ENCODE measurements at places on chromosomes 11 and 22.
A peak's percentile ranks its signal among the peaks of the same experiment; 100 is the strongest.

GRCh38 chr22:17853073-17853472 is 78.8 kb upstream of the BID start:
- no peak for DNase-seq

GRCh38 chr11:120523196-120523595 is 11.6 kb downstream of the GRIK4 start:
- DNase-seq = no peak

GRCh38 chr11:92159931-92160330 is 64.7 kb upstream of the FAT3 start:
- DNase-seq = no peak

DNA sequence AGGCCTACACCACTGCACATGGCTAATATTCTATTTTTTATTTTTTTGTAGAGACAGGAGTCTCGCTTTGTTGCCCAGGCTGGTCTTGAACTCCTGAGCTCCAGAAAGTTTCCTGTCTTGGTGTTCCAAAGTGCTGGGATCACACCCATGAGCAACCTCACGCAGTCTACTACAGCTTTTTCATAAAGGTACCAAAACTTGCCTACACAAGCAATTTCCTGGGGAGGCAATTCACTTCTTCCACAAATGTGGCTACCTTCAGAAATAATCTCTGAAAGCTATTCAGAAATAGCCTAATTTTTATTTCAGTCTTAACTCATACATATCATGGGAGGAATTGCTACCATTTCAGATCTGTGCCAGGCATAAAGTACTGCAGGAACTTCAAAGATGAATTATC is 11.4 kb downstream of the SLC35F2 start:
- no peak for DNase-seq

- DNase-seq = no peak
Measured at GRCh38 chr11:46696212-46696558, 4.2 kb downstream of the ARHGAP1 start.

DNA sequence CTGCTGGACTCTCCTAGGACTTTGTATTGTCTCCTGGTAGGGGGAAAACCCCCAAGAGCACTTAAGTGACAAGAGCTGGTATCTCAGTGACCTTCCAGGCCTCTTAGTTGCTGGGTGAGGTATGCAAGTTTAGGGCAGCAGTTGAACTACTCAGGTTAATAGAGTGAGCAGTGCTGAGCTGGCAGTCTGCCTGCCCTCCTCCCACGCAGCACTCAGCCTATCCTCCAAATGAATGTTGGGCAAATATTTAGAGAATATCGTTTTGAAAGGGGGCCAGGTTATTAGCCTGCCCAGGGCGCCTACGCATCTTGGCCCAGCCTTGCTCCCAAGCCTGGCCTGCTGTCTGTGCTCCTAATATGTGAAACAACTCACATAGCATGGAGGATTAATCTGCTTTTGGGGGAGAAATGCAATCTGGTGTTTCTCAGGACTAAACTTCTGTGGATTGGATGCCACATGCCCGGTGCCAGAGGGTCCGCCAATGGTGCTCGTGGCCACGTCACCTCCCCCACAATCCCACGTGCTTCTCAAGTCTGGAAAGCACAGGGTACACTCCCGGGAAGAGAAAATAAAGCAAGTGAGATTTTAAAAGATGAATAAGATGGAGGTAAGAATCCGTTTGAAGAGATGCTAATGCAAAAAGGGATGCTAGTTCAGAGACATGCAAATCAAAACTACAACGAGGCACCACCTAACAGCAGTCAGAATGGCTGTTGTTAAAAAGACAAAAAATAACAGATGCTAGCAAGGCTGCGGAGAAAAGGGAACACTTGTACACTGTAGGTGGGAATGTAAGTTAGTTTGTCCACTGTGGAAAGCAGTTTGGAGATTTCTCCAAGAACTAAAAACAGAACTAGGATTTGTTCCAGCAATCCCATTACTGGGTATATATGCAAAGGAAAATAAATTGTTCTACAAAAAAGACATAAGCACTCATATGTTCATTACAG is 67.7 kb downstream of the SPON1 start:
- DNase-seq = no peak

DNA sequence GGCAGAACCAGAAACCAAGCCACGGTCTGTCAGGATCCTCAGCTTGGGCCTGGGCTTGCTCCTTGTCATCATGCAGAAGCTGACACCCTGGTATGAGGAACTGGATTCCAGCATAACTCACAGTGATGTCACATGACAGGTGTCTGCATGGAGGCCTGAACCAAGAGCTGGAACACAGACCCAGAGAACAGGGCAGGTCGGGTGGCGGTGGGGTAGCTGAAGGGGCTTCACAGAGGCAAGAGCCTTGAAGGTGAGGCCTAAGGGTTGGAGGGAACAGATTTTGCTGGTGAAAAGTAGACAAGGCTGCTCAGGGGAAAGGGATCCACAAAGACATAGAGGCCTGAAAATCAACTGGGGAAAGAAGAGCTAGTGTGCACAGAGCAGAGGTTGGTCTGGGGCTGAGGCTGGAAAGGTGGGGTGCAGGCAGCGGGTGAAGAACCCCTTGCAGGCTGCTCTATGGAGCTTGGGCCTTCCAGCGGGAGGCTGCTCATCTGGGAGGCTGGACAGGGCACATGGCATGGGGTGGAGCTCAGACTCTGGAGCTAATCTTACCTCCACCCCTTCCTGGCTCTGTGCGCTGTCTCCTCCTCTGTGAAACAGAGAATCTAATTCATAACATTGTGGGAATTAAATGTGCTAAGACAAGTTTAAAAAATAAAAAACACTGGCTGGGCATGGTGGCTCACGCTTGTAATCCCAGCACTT is 18.4 kb upstream of the RPS3 start:
- DNase-seq = no peak

DNA sequence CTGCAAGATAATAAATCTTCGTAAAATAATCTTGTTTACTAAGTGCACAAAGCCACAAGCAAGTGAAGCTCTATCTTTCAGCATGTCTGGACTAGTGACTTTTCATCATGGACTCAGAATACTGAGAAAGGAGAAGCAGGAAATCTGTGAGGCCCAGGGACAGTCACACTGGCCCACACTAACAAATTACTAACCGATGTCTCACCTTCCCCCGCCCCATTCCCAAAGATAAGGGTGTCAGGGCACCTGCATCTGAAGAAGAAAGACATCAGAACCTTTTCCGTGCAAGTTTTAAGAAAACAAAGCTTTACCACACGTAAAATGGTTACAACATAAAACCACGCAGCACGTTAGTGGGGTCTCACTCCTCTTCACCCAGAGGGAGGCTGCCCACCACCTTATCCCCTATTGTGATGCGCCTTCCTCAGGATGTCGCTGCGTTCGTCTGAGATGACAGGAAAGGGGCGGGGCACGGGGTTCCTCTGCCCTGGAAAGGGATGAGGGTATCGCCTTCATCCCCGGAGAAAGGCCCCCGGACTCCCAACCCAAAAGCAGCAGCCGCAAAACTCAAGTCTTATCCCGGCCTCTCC is 616 bp downstream of the BTBD10 start:
- peak; percentile 35 for DNase-seq

GRCh38 chr22:25702040-25702439 is 39.9 kb upstream of the MYO18B start:
- DNase-seq = peak; percentile 39

DNA sequence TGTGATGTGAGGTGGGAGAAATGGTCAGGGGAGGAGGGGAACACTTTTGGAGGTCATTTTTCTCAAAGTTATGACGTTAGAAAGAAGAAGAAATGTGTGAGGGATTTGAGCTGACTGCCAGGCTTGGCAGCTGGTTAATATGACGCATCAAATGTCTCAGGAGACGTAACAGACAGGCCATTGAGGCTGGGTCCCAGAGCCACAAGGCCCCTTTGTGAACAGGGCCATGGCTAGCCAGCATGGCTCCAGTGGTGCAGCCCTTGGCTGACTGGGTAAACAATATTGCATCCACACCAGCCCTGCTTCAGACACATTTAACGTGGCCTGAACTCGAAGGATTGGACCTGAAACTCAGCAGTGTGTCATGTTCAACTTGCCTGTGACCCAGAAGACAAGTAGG is 34.3 kb downstream of the AMOTL1 start:
- DNase-seq = no peak

DNA sequence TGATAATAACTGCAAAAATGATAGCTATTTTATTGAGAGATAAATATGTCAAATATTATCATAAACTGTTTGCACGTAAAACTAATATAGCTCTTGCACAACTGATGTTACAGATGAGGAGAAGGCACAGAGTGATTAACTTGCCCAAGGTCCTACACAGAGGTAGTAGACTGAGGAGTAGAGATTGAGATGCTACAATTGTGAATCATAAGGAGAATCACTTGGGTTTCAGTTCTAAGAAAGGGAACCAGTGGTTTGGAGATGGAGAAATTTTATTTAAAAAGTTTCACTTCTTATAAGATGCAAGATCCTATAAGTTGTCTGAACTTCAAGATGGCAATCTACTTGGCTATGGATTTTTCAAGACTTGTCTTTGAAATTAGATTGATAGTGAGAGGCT is 224.8 kb upstream of the RAG2 start:
- no peak for DNase-seq

GRCh38 chr11:59176330-59176729 is 4.4 kb downstream of the DTX4 start:
- DNase-seq = no peak

DNA sequence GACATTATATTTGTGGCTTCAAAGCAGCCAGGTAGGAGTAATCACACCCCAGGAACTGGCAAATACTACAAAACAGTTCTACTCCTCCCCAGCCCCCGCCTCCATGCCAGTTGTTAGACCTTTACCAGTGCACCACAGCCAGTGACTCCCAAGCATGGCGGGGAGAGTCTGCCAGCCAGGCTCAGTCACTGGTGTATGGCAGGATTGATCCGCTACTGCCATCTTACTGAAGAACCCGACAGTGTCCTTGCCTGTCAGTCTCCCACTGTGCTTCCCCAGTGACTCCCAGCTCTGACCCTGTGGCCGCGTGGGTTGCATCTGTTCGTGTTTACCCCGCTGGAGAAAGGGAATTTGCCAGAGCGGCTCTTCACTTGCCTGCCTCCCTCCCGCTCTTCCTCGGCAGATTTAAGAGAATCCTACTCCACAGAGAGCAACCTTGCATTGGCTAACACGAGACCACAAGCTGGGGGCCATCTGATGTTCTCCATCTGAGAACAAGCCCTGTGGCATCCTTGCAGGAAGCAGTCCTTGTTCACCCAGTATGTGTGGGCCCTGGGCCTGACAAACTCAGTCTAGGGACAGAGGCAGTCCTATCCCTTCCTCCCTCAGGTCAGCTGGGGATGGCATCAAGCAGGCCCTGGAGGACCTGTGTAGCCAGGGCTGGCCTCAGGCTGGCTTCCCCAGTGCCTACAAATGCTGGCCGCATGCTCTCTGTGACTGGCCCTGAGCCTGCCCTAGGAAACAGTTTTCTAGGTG is 33.1 kb downstream of the GNAZ start:
- no peak for DNase-seq

- DNase-seq = peak; percentile 80
Measured at GRCh38 chr11:123054301-123055065, 7.5 kb downstream of the HSPA8 start.

DNA sequence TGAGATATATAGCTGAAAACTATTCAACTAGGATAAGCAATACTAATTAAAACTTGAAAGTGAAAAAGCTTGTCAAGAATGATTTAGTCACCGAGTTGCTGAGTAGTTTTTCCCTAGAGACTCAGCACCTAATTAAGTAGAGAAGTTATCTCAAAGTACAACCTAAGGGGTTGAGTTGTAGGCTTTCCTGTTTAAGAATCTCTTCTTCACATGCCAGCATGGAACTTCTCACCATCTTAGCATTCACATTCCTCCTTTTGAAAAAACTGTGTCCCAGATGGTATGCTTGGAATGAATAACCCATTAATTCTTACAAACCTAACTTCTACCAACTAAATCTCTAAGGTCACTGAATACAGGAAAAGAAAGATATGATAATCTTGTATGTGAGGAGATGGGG is 303.3 kb upstream of the ZC3H12C start:
- no peak for DNase-seq

GRCh38 chr22:29226351-29226981 is 20.8 kb downstream of the EMID1 start:
- no peak for DNase-seq

DNA sequence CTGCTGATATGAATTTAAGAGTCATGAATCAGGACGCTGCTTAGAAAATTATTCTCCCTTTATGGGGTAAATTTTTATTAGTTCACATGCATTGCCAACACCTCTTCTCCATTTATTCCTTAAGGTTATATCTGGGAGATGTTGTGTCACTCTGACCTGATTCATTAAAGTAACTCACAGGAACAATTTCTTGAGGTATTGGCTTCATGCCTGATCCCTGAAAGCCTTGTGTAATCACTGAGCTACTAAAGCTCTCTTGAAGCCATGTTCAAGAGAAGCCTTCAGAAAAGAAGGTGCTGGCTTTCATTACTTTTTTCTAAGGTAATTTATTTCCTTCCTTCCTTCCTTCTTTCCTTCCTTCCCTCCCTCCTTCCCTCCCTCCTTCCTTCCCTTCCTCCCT is 420.6 kb downstream of the RAB38 start:
- no peak for DNase-seq

GRCh38 chr11:108278954-108279353 is 56.1 kb downstream of the ATM start:
- DNase-seq = no peak

Data from common myeloid progenitor, CD34-positive (primary cell).